ENCODE measurements at places on chromosomes 1 and 21.

GRCh38 chr1:104238991-104239390, 489.3 kb downstream of the AMY1C start:
- DNase-seq = no peak

GRCh38 chr1:241485554-241485992, 34.0 kb downstream of the FH start:
- no peak for DNase-seq

GRCh38 chr1:40312238-40313205, 4.6 kb downstream of the COL9A2 start:
- DNase-seq = peak; percentile 32

DNA sequence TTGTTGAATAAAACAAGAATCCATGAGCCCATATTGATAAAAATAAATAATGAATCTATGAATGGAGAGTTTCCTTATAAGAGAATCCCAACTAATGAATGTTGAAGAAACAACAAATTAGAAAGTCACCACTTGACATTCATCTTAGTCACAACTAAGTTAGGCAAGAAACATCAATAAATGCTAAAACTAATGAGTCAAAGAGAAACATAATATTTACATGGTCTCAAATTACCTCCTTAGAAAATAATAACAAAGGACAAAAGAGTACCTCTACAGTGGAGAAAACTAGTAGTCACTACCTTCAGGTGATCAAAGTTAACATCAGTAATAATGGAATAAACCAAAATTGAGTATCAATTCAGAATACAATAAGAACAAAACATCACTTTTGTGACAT, 93.5 kb downstream of the AKT3 start:
- no peak for DNase-seq

GRCh38 chr1:58738876-58739275, 39.0 kb upstream of the MYSM1 start:
- no peak for DNase-seq
